ENCODE measurements at places on chromosomes 5 and 9.

GRCh38 chr5:68646144-68646543 is 430.6 kb downstream of the PIK3R1 start:
- DNase-seq, result no peak

- no peak for DNase-seq
These were observed 119.5 kb downstream of the CAAP1 start for GRCh38 chr9:26773056-26773455.

- DNase-seq, result no peak
These were observed 86.4 kb downstream of the ADRB2 start for GRCh38 chr5:148912714-148913398.

DNA sequence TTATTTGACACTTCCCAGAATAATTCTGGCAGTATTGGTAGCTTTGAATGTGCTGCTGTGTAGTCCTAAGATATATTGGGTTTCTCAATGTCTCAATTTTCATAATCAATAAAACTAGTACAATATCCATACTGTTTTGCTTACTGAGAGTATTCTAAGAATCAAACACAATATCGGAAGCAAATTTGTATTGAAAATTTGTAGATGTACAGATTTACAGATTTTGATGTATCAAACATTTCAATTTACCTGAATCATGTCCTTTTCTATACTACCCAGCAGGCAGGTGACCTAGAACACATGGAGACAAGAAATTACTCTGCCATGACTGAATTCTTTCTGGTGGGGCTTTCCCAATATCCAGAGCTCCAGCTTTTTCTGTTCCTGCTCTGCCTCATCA is at the start of gene OR13D1:
TSS of gene OR13D1 (plus strand) at position 301 of the 400 bp plus-strand sequence. CDS start at position 301, 0 bp downstream.
- DNase-seq, result no peak

DNA sequence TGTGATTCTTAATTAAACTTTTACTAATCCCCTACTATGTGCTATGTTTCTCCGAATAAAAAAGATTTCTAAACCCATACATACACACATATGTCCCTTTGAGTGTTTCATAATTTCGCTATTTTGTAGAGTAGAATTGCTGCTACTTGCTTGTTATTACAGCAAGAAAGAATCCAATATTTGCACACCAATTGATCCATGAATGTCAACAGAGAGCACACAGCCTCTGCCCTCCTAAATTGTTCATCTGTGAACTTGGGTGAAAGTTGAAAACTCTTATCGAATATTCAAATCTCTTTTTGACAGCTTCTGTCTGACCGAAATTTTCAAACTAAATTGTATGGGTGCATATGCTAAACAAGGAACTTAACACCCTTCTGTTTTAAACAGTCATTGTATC is 83.4 kb upstream of the RASEF start:
- DNase-seq, result no peak

DNA sequence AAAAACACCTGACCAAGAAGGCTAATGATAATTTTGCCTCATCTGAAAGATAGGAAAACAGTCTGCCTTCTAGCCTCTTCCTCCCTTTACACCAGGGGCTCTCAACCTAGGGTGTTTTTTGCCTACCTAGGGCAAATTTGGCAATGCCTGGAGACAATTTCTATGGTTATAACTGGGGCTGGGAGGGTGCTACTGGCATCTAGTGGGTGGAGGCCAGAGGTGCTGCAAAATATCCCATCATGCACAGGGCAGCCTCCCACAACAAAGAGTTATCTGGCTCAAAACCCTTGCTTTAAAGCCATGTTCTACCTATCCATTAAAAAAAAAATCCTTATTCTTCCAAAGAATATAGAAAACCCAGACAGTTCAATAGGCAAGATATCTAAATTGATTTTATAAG is 45.0 kb upstream of the NR3C1 start:
- no peak for DNase-seq

- no peak for DNase-seq
These were observed 812.0 kb downstream of the CDH18 start for GRCh38 chr5:19175776-19176570.

DNA sequence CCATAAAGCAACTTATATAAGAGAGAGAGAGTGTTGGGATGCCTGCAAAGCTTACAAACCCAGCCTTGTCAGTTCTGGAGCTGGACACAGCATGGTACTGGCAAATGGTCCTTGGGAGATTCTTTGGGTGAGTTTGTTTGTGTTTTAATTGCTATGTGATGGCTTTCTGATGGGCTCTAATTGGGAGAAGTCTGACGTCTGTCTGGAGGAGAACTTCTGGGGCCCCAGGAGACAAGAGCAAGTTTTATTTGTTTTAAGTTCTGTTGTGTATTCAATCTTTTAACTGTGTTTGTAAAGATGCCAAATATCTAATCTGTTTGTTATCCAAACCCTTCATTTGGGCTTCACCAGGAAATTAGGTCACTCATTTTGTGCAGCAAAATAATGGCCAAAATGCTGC is 50.3 kb upstream of the AFAP1L1 start:
- no peak for DNase-seq

DNA sequence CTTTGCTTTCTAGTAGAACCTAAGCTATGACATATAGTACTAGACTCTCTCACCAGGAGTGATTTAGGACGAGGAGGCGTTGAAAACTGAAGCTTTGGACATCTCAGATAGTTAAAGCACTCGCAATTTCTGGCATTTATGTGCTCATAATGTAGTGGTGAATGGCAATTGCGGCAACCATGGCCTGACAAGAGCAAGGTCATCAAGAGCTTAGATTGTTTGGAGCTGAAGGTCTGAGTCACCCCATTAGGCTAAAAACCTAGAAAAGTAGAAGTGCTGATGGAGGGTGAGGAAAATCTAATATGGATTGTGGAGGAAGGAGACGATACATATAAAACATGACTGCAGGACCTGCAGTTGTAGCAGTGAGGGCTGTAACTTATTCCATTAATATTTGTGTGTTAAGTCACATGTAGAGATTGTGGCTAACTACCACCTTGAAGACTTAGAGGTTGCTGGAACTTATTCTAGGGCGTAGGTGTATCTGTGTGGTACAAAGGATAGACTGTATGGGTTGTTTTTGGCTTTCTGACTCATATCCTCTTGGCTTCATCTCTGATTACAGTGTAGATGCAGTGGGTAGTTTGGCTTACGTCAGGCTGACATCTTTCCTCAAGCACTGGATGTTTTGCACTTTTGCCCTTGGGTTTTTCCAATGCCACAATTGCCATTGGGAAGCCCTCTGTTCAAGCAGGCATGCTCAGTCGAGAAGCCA is 138.9 kb upstream of the CDKN2B start:
- DNase-seq, result no peak

DNA sequence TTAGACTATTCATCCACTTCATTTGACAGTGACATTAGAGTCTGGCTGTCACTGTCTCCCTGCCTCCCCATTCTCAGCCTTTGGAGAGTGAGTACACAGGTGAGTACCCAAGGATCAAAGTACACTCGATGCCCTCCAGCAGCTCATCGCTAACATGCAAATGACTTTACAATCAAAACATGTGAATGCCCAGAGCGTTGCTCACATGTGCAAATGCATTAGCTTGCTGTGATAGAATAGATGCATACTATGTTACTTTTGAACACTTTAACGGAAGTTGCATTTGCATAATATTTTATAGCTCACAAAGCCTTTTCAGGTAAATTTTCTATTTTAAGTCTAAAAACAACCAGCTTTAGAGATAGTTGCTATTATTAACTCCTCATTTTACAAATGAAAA is 107.6 kb downstream of the SYK start:
- DNase-seq, result no peak

GRCh38 chr9:116704470-116704869 is 17.4 kb downstream of the TRIM32 start:
- no peak for DNase-seq

GRCh38 chr5:140141241-140141640 is 15.5 kb downstream of the IGIP start:
- DNase-seq, result no peak

- DNase-seq, result no peak
These were observed 58.3 kb upstream of the SPATA31E1 start for GRCh38 chr9:87824216-87824875.

DNA sequence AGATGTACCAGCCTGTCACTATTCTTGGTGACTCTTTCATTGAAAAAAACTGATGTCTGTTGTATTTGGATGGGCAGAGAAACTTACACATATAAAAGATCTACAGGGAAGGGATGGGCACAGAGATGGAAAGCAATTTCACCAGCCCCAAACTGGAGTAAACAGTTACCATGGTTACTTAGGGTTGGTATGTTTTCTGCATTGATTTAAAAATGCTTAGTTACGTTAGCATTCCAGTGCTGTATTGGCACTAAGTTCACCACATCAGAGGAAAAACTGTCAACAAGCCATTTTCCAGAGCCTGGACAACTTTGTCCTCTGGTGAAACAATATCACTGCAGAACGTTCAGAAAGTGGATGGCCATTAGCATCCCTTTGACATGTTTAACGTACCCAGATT is 28.0 kb downstream of the MARCHF3 start:
- DNase-seq, result no peak

- DNase-seq, result no peak
These were observed 59.3 kb downstream of the PAX5 start for GRCh38 chr9:36974731-36975130.

DNA sequence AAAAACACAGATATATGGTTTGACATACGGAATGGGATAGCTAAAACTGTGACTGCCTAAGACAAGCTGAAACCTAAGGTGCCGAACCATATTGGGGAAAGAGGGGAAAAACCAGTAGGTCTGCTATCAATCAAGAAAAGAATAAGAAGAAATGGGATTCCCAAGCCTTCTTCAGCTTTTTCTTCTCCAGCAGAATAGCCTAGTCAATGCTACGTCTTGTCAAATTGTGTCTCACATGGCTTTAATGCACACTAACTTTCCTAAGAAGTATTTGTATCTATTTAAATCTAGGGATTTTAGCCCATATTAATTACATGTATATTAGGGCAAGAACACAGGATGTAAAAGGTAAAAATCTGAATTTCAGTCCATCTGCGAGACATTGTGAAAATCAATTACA is 797 bp upstream of the FBXO38 start:
- DNase-seq, result no peak

DNA sequence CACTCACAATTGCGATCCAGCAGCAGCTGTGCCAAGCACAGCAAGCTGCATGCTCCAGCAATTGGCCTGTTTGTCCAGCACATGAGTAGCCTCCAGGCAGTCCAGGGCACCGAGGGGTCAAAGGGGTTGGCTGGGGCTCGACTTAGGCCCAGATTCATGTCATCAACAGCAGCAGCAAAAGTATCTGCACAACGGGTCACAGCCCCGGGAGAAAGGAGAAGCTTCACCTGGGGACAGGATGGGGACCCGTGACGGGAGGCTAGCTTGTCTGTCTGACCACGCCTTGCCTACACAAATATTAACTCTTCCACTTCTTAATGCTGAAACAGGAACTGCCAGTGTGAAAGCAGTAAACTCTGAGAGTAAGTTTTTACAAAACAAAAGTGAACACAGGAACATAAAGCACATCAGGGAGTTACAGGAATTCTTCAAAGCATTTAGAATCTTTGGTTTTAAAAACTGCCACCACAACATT is 191.2 kb downstream of the PIK3R1 start:
- DNase-seq, result no peak

DNA sequence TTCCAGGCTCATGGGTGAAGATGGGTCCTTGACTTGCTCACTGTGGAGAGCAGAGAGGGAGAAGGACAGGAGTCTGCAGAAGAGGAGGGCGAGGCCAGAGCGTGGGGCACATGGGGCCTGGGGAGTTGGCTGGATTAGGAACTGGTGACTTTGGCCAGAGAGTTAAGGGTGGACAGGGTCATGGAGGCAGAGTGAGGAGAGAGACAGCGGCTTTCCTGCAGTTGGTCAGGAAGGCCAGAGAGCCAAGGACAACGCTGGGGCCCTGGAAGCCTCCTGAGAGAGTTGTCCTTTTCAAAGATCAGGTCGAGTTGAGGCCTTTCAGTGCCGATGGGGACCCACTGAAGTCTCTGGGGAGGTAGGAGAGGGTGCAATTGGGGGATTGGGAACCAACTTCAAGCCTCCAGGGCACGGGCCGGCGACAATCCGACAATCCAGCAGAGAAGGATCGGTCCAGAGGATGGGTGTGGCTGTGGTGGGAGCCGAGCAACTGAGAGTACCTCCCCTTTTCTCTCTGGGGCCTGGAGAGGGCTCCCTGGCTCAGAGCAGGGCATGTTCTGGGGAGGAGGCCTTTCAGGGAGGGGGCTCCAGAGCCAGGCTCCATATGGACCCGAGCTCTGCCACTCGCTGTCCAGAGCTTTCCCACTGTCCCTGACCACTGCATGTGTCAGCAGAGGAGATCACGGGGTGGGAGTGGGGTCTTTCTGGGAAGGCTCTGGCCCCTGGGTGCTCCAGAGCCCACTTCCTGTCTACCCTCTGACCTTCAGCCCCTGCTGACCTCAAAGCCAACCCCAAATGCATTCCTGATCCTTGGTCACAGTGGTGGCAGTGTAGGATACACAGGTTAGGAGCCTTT is 7.5 kb upstream of the PHYHD1 start:
- DNase-seq, result no peak
